ENCODE measurements at places on chromosomes 13 and 19.

DNA sequence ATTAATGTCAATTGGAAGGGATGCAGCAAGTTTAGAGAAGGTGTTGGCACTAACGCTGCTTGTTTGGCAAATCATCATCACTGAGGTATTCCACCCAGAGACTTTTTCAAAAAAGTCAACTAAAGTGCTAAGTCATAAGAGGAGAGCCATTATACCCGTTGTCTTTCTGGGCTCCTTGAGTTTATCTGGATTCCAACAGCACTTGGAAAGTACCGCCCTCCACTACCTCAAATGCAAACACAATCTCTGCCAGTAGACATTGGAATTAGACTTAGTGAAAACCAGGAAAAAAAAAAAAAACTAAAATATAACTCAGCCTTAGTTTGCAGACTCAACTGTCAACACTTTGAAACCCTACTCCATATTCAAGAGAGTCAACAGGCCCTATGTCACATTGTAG, 266.0 kb downstream of the ITGBL1 start:
- DNase-seq, result no peak

GRCh38 chr19:18915639-18916038, 3.5 kb downstream of the COPE start:
- DNase-seq, result no peak

DNA sequence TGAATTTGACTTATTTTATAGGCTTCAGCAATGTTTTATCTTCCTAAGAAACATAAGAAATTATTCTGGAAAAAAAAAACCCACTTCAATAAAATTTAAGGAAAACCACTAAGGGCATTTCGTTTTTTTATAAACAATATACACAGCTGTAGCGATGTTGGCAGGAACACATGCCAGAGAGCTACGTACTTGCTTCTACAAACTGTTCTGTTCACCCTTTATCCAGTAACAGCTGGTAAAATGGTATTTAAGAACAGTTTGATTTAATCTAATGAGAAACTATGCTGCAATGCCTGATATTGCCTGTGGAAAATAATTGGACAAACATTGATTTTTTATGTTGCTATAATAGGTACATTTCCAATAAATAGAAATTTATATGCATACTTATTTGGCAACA, 137.2 kb upstream of the DACH1 start:
- DNase-seq, result no peak

DNA sequence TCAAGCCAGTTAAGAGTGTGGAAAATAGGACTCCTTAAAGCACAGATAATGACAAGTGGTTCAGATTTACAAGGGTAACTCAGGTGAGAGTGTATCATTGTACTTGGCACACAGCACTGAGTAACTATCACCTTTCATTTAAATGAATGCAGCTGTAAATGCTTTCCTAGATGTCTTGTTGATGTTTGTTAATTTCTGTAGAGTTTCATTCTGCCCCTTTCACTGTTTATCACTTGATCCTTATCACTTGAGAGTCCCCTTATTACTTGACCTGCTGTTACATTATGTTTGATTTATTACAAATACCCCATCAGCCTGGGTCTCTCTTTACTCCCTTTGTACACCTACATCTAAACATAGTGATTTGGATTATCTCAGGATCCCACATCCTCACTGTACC, 38.1 kb upstream of the ZNF527 start:
- no peak for DNase-seq

GRCh38 chr13:44874886-44875630, 114.2 kb downstream of the NUFIP1 start:
- DNase-seq, result no peak

Data from tibial artery (tissue), 4 donors.